ENCODE measurements at places on chromosomes 3 and 15.

DNA sequence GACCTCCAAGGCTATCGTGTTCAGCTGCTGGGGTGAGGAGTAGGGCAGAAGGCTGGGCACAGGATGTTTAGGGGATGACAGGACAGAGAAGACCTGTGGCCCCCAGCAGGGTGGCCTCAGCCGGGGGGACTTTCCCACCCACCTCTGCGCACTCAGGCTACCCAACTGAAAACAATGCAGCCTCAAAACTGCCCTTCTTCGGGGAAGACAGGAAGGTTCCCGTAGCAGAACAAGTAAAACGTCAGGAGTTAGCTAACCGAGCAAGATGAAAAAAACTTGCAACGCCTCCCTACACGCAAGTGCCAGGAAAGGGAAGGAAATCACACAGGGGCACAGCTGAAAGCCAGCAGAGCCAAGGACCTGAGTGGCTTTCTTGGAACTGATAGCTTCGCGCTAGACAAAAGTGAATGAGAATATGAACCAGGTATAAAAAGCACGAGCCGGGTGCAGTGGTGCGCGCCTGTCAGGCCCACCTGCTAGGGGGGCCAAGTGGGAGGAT, 38.4 kb upstream of the FURIN start:
- DNase-seq = no peak

- DNase-seq = peak; percentile 35
Observed at GRCh38 chr3:156024904-156025533, 95.4 kb upstream of the KCNAB1 start.

- DNase-seq = no peak
Observed at GRCh38 chr3:99466331-99466730, 172.1 kb upstream of the COL8A1 start.

DNA sequence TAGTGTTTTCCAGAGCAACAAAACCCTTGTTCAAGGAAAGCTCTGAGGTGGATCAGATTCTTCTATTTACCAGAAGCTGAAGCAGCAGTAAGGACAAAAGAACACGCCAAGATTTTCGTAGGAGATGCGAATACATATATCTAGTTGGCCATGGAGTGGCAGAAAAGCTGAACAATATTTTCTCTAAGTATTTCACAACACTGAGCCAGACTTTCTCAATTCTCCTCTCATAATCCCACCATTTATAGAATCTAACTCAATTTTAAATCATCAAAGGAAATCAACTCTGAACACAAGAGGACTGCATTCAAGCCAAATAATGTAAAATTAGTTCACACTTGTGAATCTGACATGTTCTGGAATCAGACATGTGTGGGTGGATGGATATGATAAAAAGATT, 775.0 kb downstream of the ROBO1 start:
- no peak for DNase-seq

- DNase-seq = no peak
Observed at GRCh38 chr3:195270079-195270816, 711 bp downstream of the XXYLT1 start.

DNA sequence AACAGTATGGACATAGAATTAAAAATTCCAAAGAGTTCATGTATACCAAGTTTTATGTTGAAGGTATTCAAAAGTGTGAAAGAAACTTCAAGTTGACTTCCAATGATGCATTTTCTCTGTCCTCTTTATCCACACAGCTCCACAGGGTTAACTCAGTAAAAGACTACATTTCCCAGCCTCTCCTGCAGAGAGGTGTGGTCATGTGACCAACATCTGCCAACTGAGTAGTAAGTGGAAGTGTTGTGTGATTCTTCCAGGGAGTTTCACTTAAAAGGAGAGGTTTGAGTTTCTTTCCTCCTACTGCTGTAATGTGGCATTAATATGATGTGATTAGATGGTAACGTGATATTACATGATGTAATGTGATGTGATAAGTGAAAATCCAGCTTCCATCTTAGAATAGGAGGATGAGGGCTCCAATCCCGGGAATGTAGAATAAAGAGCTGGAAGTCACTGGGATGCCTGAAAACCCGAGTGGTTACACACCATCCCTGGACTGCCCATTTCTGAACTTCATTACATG, 280.6 kb downstream of the ARRDC4 start:
- DNase-seq = no peak

DNA sequence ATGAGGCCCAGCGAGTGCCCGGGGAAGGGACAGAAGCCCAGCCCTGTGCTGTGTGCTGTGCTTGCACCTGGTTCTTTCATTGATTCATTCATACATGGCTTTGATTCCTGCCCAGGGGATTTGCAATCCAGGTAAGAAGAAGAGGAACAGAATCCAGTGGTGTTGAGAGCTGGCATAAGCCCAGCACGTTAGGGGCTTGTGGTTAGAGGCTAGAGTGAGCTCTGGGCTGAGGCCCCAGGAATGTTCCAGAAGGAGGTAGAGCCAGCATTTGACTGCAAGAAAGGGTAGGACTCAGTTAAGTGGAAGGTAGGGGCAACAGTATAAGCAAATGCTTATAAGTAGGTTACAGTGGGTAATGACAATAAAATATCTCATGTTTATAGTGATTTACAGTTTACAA, 2.3 kb downstream of the VWA5B2 start:
- no peak for DNase-seq

DNA sequence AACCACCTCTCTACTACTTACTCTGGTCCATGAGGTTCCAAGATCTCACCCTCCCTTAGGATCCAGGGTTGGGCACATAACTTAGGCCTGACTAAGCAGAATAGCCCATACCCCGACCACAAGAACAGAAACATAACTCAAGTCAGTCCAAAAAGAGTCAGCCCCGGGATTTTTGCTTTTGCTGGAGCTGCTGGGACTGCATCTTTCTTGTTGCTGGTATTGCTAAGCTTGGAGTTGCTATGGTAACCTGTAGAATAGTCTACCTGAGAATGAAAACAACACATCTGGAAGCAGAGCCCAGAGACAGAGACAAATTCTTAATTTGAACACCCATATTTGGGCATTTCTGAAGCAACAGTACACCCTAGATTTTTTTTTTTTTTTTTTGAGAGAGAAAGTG, 6.5 kb downstream of the RUBCN start:
- DNase-seq = no peak
